AG04450 (cell line): ENCODE measurements at places on chromosomes 1 and 21.
A peak's percentile ranks its signal among the peaks of the same experiment; 100 is the strongest.

DNA sequence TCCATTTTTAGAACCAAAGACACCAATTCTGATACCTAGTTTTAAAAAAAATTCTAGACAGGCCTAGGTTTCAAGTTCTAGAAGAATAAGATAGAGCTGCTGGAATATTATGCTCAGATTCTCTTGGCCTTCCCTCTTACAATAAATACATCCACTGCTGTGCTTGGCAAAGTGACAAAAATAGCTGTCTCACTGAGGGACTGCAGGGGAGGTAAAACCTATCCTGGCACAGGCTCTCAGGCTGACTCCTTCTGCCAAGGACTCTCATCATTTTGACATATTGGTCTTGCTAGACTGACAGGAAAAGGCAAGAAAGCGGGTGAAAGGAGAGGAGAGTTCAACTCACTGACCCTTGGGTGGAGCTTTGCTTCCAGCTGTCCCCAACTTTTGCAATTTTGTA is 197.0 kb upstream of the LHX8 start:
- no peak for DNase-seq

DNA sequence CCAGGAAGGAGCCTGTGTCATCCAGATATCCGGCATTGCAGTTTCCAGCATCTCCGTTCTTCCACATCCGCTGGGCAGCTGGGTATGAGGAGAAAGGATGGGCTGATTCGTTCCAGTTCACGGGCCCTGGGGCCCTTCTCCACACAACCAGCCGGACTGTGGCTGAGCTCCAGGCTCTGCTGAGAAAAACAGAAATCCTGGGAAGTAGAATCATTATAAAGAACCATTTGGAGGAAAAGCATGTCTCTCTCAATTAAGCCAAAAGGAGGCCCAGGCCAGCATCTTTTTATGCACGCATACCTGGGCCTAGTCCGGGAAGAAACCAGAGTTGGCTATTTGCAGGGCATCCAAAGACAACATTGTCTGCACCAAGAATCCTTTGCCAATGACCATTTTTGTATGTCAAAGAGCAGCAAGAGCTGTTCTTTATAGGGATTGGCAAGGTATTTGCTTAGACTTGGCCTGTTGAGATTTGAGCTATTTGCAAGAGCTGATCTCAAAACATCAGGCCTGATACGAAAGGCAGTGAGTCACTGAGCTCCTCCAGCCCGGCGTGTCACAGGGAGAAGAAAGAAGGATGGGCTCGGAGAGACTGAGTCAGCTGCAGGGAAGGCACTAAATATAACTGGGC is 84.9 kb upstream of the ARHGEF16 start:
- peak; percentile 30 for DNase-seq

DNA sequence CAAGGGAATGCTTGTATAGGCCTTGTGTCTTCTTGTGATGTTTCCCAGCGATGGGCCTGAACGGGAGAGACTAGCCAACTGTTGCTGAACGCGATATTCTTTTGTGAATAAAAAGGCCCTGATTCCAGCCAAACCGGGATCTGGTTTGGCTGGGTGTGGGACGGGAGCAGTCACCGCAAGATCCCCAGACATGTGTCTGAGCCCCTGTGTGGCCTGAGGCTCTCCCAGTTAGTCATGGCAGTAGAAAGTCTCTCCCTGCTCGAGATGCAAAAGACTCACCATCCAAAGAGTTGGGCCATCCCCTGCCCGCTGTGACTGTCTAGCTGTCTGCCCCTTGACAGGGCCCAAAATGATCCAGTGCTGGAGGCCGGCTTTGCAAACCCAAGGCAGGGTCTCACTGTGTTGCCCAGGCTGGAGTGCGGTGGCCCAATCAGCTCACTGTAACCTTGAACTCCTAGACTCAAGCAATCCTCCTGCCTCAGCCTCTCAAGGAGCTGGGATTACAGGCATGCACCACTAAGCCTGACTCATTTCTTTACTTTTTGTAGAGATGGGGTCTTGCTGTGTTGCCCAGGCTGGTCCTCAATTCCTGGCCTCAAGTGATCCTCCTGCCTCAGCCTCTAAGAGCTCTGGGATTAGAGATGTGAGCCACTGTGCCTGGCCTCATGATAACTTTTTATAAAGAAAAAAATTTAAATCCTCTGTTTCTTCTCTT is 56.4 kb downstream of the KIF26B start:
- DNase-seq, result no peak

DNA sequence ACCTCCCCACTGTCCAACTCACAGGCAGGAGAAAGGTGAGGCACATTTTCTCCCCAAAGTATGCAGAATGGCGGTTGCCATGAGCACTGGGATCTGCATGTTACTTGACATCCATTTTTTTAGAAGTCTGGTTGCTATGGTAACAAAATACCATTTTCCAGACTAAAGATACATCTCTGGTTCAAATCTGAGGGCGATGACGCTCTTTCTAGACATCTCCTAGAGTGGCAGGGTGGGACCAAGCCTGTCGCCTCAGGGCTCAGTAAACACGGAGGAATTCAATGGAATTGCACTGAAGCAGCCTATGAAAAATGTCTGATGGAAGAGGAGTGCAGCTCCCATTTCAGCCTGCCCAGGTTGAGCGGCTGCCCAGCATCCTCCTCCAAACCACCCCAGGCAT is 21.5 kb upstream of the FAM43B start:
- no peak for DNase-seq

- DNase-seq, result no peak
Measured at GRCh38 chr1:192552760-192553191, 22.8 kb upstream of the RGS1 start.

DNA sequence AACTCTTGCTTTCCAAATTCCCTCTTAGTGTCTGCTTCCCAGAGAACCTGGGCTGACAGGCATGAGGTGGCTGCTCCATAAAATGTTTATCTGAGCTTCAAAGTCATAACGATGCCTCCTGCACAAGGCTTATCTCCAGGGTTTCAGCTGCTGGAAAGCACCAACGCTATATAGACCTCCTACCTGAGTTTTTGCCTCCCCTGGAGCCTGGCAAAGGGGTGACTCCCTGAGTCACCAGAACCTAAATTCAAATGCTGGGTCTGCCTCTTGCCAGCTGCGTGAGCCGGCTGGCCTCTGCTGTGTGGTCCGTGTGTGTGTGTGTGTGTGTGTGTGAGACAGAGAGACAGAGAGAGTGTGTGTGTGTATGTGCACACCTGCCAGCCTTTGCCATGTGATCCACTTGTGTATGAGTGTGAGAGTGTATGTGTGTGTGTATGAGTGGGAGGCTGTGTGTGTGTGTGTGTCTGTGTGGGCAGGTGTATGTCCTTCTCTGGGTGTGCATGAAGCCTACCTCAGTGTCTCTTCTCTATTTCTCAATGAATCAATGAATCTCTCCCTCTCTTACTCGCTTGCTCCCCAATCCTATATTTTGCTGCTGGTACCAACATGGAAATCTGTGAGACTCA is 714.9 kb downstream of the MATN1 start:
- no peak for DNase-seq

- no peak for DNase-seq
Measured at GRCh38 chr1:62093261-62093660, 101.4 kb upstream of the L1TD1 start.

GRCh38 chr1:93669369-93669768 is 12.3 kb downstream of the BCAR3 start:
- DNase-seq, result no peak

DNA sequence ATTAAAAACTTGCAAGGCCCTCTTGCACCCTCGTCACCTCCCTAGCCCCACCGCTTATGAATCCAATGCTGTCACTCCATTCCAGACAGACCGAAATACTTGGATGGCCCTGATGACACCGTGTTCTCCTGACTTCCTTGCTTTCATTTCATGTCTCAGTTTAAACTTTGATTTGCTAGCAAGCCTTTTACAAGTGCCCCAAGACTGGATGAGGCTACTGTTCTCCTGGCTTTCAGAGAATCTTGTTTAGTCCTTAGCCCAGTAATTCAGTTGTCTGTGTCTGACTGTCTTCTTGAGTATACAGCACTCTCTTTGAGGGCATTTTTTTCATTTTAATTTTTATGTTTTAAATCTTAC is 824 bp upstream of the IFI44L start:
- no peak for DNase-seq

DNA sequence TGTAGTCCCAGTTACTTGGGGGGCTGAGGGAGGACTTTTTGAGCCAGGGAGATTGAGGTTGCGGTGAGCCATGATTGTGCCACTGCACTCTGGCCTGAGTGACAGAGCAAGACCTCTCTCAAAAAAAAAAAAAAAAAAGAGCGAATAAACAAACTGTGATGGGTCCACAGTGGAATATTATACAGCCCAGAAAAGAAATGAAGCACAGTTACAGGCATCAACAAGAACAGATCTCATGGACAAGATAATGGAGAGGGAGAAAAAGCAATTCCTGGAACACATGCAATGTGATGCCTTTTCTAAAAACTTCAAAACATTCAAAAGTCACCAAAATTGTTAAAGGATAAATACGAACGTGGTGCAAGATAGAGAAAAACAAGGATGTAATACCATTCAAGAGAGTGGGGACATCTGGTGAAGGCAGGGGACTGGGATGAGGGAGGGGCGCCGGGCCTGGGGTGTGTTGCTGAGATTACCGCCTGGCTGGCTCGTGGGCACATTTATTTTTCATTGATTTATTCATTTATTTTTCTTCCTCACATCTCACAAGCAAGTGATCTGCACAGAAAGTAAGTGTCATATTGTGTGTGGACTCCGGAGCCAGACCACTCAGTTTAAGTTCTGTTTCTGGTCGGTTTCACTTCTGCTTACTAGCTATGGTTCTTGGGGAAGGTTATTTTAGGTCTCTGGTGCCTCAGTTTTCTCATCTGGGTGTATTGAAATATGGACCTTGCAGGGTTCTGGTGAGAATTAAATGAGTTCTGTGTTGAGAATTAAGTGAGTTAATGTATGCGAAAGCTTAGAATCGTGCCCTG is 30.1 kb downstream of the ABCG1 start:
- no peak for DNase-seq

GRCh38 chr1:23035823-23036452 is 16.7 kb downstream of the KDM1A start:
- no peak for DNase-seq

GRCh38 chr1:211734791-211735190 is 59.4 kb upstream of the NEK2 start:
- DNase-seq, result no peak

- no peak for DNase-seq
Measured at GRCh38 chr1:21559788-21560567, 50.8 kb downstream of the ALPL start.

DNA sequence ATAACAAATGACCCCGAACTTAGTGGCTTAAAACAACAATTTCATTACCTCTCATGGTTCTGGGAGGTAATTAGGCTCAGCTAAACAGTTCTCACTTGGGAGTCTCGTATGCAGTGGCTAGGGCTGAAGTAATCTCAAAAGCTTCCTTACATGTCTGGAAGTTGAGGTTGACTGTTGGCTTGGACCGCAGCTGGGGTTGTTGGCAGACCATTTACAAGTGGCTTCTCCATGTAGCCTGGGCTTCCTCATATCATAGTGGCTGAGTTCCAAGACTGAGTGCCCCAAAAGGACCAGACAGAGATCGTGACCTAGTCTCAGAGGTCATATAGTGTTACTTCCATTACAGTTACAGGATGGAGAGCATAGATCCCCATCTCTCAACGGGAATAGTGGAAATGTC is 2.4 kb upstream of the POGZ start:
- no peak for DNase-seq
